ENCODE measurements at places on chromosomes 13 and 19.
A peak's percentile ranks its signal among the peaks of the same experiment; 100 is the strongest.

DNA sequence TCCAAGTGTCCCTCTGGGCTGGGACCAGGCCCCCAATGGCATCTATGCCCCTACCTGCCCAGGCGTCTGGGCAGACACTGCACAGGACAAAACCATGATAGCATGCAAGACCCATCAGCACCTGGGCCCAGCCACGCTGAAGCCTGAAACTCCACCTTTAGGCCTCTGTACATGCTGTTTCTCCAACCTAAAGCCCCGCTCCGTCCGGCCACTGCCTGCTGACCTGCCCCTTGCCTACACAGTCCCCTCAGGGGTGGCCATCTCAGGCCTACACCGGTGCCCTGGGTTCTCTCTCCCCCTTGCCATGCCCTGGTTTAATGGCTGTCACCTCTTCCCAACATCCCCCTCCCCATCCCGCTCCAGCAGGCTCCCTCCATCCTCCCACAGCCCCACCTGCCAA is 15.3 kb downstream of the GJA3 start:
- no peak for DNase-seq

GRCh38 chr19:8592231-8593009 is 15.2 kb upstream of the MYO1F start:
- peak; percentile 57 for DNase-seq

- no peak for DNase-seq
Observed at GRCh38 chr13:98295371-98295770, 118.3 kb upstream of the RNF113B start.

GRCh38 chr13:33089311-33089710 is 73.1 kb downstream of the KL start:
- DNase-seq, result no peak

GRCh38 chr19:8695911-8696310 is 2.7 kb downstream of the ACTL9 start:
- DNase-seq, result no peak

DNA sequence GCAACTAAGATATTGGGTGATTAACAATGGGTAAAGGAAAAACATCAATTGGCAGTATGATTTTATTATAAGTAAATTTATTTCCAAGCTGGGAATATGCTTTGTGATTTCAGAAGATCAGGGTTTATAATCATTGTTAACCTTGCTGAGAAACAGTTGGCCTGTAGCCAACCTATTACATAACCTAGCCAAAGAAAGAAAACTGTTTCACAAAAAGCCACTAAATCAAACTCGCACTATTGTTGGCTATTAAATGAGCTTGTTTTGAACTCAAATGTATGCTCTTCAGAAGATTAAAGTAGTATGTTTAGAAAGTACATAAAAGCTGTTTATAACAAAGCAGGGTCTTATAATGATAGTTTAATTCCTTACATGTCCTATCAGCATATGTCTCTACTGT is 151.7 kb downstream of the LHFPL6 start:
- no peak for DNase-seq

DNA sequence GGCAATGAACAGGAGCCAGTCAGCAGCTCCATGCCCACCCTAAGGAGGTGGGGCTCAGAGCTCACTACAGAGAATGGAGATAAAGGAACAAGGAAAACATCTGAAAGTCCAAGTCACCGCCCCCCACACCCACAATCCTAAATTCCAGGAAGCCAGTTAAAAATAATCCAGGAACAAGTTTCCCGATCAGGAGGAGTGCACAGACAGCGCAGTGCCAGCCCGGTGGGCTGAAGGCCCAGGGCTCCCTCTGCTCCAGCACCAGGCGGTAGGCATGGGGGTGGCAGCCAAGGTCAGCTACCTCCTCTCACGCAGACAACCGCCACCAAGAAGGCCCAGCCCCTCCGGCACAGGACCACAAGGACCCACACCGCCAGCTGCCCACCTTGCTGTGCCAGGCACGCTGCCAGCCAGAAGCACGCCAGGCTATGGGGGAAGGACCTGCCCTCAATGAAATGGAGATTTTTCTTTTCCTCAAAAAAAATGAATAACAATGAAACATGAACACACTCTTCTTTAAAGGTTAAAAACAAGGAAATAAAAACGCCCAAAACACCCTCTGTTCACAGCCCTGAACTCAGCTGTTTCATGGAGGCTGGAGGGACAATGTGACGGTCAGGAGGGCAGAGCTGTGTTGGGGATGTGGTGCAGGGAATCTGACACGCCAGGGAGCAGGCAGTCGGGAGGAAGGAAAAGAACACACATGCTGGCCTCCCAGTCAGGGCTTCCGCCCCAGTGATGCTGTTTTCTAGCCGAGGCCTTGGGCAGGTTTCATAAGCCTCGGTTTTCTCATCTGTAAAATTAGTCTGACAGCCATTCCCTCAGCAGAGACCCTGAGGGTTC is 11.0 kb downstream of the STK24 start:
- no peak for DNase-seq

GRCh38 chr19:8477889-8478288 is 24.6 kb downstream of the PRAM1 start:
- no peak for DNase-seq

DNA sequence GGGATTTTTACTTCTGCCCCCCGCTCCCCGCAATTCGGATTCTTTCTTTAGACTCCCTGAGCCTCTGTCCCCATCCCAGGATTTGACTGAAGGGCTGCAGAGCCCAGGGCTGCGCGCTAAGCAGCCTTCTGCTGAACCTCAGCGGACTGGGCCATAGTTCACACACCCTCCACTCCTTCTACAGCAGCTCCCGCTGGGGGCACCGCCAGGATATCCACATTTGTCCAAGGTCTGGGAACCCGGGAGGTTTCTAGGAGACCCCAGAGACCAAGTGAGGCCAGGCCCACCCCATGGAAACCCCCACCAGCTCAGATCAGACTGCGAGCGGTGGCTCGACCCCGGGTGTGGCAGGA is 463.3 kb downstream of the ITGBL1 start:
- DNase-seq, result no peak

- DNase-seq, result no peak
Observed at GRCh38 chr13:112943309-112944125, 25.5 kb upstream of the MCF2L start.

- no peak for DNase-seq
Observed at GRCh38 chr19:10295847-10296591, 6.3 kb downstream of the ICAM5 start.

- no peak for DNase-seq
Observed at GRCh38 chr13:31945202-31945961, 86.2 kb upstream of the FRY start.

DNA sequence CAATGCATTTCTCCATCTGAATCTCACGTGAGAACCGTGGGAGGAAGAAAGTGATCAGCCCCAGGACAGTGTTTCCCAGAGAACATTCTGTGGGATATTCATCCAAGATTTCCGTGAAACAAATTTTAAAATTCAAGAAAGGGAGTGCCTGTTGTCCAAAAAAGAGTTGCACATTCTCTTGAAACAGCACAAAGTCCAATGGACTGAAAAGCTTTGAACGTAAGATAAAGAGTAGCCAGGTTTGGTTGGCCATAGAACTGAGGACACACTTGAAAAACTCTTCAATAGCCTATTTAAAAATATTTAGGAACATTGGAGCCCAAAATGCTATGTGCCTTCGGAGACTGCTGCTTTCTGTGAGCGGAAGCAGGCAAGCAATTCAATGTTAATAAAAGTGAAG is 353.9 kb downstream of the MYO16 start:
- no peak for DNase-seq

DNA sequence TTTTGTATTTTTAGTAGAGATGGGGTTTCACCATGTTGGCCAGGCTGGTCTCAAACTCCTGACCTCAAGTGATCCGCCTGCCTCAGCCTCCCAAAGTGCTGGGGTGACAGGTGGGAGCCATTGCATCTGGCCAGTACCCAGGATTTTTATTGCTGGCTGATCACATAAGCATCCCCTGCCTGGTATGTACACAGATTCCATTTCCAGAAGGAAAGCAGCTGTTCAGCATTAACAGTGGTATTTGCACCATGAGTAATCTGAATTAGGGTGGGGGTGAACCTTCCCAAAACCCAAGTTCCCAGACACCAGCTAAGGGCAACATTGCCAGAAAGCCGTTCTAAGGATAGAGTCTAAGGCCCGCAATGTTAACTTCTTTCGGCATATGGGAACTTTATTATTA is 7.3 kb downstream of the ZNF555 start:
- no peak for DNase-seq

GRCh38 chr13:107373551-107373950 is 805.6 kb upstream of the ARGLU1 start:
- peak; percentile 9 for DNase-seq

DNA sequence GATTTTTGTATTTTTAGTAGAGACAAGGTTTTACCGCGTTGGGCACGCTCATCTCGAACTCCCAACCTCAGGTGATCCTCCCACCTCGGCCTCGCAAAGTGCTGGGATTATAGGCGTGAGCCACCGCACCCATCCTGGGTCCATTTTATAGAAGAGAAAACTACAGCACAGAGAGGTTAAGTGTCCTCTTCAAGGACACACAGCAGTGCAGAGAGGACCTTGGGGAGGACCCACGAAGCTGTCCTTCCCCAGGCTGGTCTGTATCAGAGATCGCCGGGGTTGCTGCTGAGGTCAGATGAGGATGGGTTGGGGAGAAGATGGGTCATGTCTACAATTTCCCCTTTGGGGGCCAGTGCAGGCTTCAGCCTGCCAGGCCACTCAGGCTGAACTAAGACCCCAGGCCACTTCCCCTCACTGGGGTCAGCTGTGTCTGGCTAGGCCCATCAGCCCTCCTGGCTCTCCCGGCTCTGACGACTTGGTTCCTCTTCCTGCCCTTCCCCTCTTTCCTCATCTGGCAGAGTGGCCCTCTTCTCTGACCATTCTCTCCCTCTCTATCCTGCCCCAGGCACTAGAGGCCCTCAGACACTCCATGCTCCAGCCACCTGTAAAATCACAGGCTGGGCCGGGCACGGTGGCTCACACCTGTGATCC is 9.6 kb downstream of the MYO1F start:
- no peak for DNase-seq

DNA sequence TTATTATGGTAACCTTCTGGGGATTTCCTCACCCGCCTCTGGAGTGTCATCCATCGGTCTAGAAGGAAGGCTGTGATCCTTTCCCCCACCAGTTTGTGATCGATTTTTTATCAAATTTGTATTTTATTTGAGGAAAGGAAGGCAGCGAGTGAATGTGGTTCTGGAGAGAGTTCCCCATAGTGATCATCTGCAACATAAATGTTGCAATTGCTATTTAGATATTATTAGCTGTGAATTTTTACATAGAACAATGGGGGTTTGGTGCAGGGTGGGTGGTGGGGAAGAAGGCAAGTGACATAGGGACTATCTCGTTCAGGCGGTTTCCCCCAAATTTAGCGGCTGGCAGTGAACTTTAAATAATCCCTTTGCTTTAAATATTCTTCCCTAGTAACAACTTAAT is 1.2 kb downstream of the CDK8 start:
- no peak for DNase-seq

- no peak for DNase-seq
Observed at GRCh38 chr19:54153731-54154326, 5.7 kb downstream of the LENG1 start.

DNA sequence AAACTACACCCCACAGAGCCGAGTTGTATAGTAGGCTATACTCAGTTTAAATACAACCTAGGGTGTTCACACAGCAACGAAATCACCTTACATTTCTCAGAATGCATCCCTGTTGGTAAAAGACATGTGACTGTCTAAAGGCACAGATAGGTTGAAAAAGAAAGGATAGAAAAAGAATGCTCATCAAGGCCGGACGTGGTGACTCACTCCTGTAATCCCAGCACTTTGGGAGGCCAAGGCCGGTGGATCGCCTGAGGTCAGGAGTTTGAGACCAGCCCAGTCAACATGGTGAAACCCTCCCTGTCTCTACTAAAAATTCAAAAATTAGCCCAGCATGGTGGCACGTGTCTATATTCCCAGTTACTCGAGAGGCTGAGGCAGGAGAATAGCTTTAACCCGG is 3.8 kb upstream of the IL17D start:
- no peak for DNase-seq

GRCh38 chr13:109024611-109025010 is 395.2 kb downstream of the MYO16 start:
- DNase-seq, result no peak

- DNase-seq, result no peak
Observed at GRCh38 chr13:90427322-90428272, 919.9 kb upstream of the MIR17HG start.

- no peak for DNase-seq
Observed at GRCh38 chr13:60619461-60619860, 222.4 kb downstream of the TDRD3 start.

GRCh38 chr13:94031609-94032008 is 447.9 kb downstream of the DCT start:
- DNase-seq, result no peak

DNA sequence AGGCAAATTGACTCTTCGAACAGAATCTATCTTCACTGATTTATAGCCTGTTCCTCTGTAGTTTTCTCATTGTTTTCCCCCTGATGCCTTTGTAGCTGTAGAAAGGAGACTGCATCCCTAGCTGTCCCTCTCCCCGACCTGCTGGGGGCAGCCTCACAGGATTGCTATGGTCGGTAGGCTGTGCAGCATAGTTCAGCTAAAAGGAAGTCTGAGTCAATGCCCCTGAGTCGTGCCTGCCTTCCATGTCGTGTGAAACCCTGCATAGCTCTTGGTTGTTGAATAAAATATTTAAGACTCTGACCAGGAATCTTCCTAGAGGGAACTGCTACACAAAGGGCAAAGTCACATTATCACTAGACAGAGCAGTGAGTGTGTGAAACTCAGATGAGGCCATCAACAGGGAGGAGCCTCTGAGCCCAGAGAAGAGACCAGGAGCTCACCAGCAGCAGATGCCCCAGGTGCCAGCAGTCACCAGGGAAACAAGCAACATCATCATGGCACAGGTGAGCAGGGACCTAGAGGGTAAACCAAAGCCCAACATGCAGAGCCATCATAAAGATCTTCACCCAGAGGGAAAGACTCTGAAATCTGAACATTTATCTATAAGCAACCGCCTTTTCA is 108.4 kb upstream of the NBEA start:
- DNase-seq, result no peak

GRCh38 chr13:83274679-83275078 is 607.6 kb downstream of the SLITRK1 start:
- no peak for DNase-seq

DNA sequence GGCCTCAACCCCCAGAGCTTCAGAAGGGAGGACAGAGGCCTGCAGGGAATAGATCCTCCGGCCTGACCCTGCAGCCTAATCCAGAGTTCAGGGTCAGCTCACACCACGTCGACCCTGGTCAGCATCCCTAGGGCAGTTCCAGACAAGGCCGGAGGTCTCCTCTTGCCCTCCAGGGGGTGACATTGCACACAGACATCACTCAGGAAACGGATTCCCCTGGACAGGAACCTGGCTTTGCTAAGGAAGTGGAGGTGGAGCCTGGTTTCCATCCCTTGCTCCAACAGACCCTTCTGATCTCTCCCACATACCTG is 969 bp upstream of the CEACAM5 start:
- DNase-seq, result no peak

GRCh38 chr13:19961924-19962323 is 3.4 kb downstream of the ZMYM2 start:
- DNase-seq, result no peak

- no peak for DNase-seq
Observed at GRCh38 chr13:95797016-95797415, 120.1 kb downstream of the DNAJC3 start.

DNA sequence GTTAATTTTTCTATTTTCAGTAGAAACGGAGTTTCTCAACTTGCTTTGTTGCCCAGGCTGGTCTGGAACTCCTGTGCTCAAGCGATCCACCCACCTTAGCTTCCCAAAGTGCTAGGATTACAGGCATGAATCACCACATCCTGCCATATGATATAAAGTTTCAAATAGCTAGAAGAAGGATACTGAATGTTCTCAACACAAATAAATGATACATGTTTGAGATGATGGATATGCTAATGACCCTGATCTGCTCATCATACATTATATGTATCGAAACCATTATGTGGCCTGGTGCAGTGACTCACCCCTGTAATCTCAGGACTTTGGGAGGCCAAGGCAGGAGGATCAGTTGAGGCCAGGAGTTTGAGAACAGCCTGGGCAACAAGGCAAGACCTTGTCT is 11.5 kb downstream of the CIB3 start:
- no peak for DNase-seq
